Heart right ventricle (tissue), 16 donors: ENCODE measurements at places on chromosomes 3 and 15. TPM values are rescaled to one million over a fixed set of nuclear protein-coding genes. Genes with fewer than 3 reads are reported as not detected.

DNA sequence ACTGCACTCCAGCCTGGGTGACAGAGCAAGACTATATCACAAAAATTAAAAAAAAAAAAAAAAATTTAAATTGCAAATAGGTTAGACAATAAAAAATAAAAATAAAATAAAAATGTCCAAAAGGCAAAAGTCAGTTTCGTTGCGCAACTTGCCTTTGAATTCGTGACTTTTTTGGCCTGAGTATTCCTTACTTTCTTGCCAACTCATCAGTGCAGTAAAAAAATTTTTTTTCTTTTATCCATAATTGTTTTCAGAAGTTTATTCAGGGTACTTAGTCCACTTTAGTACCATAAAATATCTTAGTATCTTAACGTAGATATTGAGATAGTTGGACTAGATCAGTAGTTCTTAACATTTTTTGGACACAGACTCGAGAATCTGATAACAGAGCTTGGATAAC, 22.4 kb upstream of the CILP start:
- DNase-seq: no peak

DNA sequence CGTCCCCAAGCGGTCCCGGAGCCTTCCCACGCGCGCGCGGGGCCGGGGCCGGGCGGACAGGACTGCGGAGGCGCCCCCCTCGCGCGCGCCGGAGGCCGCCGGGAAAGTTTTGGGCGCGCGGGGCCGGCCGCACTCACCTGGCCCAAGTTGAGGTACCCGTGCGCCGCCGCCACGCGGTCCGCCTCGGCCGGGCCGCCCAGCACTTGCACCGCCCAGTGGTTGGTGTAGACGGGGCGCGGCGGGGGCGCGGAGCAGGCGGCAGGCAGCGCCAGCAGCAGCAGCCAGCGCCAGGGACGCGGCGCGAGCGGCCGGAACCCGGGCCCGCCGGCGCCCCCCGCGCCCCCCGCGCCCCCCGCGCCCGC, 289 bp downstream of the PCSK6 start:
- peak; percentile 57 for DNase-seq

- DNase-seq: no peak
These were observed 105.9 kb upstream of the NEDD4 start for GRCh38 chr15:56099311-56099710.

DNA sequence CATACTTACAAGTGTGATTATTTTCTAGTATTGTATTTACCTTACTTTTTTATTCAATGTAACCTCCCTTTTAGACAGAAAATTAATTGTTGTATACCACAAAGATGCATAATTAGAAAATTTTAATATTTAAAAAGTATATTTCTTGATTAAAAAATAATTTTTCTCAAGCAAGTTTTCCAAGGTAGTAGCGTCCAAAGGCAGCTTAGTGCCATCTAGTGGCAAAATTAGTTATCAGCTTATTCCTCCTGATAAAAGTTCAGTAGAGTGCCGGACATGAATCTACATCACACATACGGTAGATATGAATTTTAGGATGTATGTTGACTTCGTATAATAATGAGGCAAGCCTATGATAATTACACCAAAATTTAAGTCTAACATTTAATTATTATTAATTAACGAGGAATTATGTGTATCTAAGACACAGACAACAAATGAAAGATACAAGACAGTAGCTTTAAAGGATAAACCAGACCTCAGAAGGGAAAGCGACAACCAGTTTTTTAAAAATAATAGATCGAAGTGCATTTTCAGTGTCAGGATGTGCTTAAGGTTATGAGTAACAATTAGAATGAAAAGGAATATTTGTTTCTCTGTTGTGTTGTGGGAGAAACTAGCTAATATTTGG, 405.9 kb downstream of the ROBO1 start:
- no peak for DNase-seq

GRCh38 chr15:51322621-51323296, 15.6 kb downstream of the CYP19A1 start:
- peak; percentile 30 for DNase-seq

DNA sequence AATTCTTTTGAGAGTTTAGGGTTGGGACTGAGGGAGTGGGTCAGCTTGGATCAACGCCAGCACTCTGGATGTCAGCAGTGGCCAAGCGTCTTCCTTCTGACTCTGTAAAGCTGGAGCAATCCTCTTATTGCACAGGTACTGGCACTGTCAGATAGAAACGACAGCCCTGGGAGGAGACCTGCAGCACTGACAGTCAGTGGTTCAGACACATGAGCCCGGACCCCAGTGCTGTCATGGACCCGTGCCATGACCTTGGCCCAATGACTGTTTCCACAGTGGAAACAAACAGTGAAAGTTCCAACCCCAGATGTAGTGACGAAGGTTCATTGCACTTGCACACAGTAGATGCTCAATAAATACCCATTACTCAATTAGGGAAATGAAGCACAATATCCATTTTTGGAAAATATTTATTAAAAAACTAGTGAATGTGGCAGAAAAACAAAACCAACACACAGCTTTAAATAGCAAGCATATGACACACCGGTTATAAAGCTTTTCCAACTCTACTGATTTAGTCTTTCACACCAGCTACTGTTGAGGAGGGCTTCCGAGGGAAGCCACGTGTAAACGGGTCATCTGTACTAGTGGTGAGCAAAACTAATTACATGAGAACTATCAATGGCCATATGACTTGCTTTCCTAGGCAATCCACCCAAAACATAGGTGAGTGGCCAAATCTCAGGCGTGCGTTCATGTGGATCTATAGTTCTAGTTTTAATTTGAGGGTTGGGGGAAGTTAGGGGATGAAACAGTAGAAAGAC, 22.1 kb downstream of the SIAH2 start:
- DNase-seq: peak; percentile 27

DNA sequence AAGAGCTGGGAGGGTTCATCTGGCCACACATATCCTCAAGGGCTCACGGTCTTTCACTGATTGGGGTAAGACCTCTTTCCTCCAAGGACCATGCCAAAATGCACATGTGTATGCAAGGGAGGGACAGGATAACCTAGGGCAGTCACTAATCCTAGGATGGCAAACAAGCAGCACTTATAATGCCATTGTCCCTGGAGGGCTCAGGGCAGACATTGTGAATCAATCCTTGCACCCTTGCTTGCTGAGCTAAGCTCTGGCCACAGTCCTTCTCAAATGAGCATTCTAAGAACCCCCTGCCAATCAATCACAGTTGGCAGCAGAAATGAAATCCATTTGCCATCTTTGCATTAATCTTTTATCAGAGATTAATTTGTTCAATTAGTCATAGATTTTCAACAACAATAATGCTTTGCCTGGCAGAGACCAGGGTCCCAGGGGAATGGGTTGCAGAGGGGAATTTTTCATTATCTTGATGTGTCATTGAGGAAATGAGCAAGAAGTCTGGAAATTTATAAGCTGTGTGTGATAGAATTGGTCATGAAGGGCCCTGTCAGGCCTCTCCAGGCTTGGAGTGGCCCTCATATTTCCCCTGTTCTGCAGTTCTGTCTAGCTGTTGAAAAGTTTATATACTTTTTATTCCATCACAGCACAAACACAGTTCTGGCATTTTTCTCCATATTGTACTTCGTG, 57.2 kb upstream of the KY start:
- no peak for DNase-seq

- no peak for DNase-seq
These were observed 24.0 kb downstream of the FLNB start for GRCh38 chr3:58032186-58032585.

DNA sequence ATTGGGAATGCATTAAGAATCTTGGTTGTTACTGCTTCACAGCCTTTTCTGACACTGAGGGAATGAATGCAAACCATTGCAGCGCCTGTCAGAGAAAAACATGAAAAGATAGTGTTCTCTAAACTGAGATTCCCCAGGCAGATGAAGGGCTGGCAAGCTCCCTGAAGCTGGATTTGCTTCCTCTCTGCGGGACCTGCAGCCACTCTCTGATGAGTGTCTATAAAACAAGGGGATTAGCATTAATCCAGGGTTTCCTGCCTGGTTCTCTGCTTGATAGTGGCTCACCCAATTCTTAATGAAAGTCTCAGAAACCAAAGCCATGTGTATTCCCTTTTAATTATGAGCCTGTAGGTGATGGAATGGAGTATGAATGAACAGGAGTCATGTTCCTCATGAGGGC, 344.3 kb upstream of the UMPS start:
- DNase-seq: no peak

GRCh38 chr3:159923956-159924355, 64.7 kb upstream of the IL12A start:
- no peak for DNase-seq

- DNase-seq: no peak
These were observed 5.6 kb upstream of the ISLR start for GRCh38 chr15:74167891-74168331.

DNA sequence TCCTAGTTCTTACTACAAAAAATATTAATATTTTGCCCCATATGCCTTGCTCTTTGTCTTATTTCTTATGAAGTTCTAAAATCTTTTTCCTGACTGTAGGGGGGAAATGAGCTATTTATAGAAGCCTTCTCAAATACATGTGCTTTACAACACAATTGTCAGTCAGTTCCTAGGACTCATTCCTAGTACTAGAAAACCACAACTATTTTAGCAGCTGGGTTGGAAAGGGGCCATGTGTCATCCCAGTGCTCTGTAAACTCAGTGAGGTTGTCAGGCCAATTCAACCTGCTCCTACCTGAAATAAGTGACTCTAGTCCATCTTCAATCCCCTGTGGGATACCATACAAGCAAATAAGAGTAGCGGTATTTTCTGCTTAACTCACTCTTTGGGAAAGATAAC, 153.8 kb downstream of the ULK4 start:
- no peak for DNase-seq

GRCh38 chr15:67731112-67731721, 94.1 kb upstream of the SKOR1 start:
- DNase-seq: no peak

- no peak for DNase-seq
These were observed 35.5 kb downstream of the FBLN2 start for GRCh38 chr3:13584427-13584891.

GRCh38 chr3:13141991-13142412, 68.8 kb upstream of the IQSEC1 start:
- peak; percentile 33 for DNase-seq

- DNase-seq: no peak
These were observed 84.9 kb upstream of the ACP3 start for GRCh38 chr3:132232231-132232792.

- DNase-seq: no peak
These were observed 117.0 kb downstream of the IMPG2 start for GRCh38 chr3:101203411-101203810.

DNA sequence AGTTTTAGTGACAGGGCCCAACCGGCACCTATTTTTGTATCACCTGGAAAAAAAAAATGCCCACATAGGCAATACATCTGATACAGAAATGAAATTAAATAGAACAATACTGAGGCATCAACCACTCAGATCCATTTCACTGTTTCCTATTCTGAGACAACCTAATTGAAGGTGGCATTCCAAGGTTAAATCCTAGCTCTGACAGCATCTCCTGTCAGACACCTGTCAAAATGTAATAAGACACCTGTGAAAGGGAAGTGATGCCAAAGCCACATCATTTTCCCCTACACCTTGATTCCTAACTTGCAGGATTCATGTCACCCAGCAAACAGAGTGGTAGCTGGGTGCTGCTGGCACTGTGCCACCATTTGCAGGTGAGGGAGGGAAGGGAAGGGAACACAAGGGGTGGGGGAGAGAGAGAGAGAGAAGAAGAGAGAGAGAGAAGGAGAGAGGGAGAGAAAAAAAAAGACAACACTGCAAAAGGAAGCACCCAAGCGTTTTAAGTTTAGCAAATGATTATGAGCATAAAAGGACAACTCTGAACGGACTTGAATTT, 1044.6 kb upstream of the CFAP20DC start:
- no peak for DNase-seq

DNA sequence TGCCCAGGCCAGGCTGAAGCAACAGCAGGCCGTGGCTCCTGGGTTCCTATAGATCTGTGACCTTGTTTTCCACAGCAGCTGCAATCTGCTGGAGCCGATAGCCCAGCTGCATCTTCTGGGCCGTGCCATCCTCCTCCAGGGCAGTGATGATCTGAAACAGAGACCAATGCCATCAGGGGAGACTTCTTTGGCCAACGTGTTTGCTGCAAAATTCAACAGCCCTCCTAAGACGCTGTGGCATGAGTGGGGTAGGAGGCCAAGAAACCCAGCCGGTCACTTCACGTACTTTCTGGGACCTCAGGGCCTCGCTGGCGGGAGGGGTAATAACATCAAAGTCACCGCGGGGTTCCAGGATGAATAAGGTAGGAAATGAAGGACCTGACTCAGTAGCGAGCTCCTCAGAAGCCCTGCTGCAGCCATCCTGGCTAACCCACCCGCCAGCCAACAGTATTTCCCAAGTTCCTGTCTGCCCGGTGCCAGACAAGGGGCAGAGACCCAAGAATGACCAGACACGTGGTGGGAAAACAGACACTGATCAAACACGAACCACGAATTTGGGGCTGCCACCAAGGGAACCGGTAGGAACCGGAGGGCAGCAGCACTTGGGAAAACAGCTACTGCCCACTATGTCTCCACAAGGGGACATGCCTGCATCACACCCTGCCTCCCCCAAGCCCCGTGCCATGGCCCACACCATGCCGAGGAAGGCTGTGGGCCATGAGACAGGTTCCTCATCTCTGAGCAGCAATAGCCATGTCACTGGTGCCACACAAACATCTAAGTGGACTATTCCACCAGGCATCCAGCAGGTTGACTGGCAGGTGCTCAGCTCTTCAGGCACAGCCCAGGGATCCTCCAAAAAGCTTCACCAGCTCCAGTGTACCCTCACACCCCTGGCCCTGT, 25.2 kb downstream of the PLXNB1 start:
- no peak for DNase-seq

- DNase-seq: peak; percentile 57
These were observed 77.2 kb upstream of the SLC6A11 start for GRCh38 chr3:10738688-10739372.

DNA sequence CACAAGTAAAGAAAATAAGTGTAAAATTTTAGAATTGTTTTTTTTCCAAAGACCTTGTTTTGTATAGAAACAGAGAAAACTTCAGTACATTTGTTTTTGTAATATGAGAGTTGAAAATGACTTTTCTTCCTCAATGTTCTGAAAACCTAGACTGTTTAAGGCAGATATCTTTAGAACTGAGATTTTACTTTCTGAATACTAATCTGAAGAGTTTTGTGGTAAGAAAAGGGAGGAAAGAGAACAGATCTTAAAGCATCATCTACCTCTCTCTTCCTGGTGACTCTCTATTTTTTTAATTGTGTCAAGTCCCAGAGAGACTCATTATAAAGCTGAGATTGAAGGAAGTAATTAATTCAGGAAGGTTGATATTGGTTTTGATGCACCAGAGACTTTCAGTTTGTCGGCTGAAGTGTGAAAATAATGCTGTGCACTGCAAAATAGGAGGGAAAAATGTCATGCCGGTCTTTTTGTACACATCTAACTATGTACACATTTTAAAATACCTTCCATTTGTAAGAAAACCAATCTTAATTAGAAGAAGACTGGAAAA, 142.1 kb upstream of the NAALADL2 start:
- DNase-seq: no peak

The FBXO40 gene
- 38.1 TPM for polyA plus RNA-seq

The IL20RB gene
- 0.66 TPM for polyA plus RNA-seq

The ASB7 gene
- 2.9 TPM for polyA plus RNA-seq

The SLC24A5 gene
- polyA plus RNA-seq: not detected

The TM4SF1 gene
- polyA plus RNA-seq: 131 TPM

The ERICH6 gene
- not detected for polyA plus RNA-seq

The ITGA11 gene
- 1.4 TPM for polyA plus RNA-seq

The HEMK1 gene
- polyA plus RNA-seq: 13.5 TPM

The FOXB1 gene
- polyA plus RNA-seq: not detected

The CEMIP gene
- 0.01 TPM for polyA plus RNA-seq

The NDN gene
- 6.7 TPM for polyA plus RNA-seq
